ENCODE measurements at places on chromosomes 6 and 20.

DNA sequence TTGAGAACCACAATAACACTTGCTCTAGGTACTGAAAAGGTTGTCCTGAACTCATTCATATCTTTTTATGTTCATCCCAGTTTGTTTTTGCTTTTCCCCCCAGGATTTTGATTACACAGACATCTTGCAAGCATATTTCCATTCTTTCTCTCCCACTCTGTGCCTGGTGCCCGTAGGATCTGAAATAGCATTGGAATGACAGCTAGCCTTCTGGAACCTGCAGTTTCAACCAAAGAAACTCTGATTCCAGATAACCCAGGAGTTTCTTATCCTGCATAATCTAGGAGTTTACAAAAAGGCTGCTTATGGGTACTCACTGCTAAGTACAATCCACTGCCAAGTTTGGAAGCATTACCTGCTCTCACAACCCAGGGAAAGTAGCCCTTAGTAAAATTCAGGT, 28.8 kb upstream of the PLCG1 start:
- no peak for DNase-seq

- no peak for DNase-seq
Observed at GRCh38 chr6:82882363-82883023, 183.1 kb downstream of the UBE3D start.

- DNase-seq: no peak
Observed at GRCh38 chr20:16553684-16554083, 19.6 kb downstream of the KIF16B start.

- DNase-seq: no peak
Observed at GRCh38 chr6:16301511-16301910, 63.1 kb downstream of the GMPR start.

- DNase-seq: no peak
Observed at GRCh38 chr6:113560908-113561307, 296.2 kb upstream of the MARCKS start.

DNA sequence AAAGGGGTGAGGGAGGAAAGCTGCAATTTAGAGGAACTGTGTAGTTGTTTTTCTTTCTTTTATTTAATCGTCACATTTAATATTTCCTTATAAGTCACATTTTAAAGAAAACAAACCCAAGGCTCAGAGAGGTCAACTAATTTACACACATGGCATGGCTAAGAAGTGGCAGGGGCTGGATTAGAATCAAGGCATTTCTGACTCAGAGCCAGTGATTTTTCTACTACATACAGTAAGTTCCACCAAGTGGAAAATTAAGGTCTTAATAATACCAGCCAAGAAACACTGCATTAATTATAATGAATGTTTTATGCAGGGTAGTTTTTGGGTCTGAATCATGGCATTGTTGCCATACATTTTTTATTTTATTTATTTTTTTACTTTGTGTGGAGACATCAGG, 607.7 kb upstream of the CITED2 start:
- DNase-seq: no peak

- DNase-seq: no peak
Observed at GRCh38 chr6:61586934-61587537, 699.0 kb downstream of the KHDRBS2 start.

Measured in hematopoietic multipotent progenitor cell treated with erythropoietin and hydrocortisone succinate and interleukin-3 and kit ligand, for 6 days (in vitro differentiated cells).